ENCODE measurements at places on chromosomes 5 and 9.

- no peaks in the 10 kb centered on the region for H3K36me3 ChIP-seq
- no peak overlapping the region for H3K27ac ChIP-seq
- no peak overlapping the region for H3K4me3 ChIP-seq
- peaks cover 26% of the 10 kb centered on the region for H3K27me3 ChIP-seq
- DNase-seq, result no peak
Observed at GRCh38 chr5:176792655-176793342, 17.6 kb upstream of the UNC5A start.

- DNase-seq, result no peak
- no peaks in the 10 kb centered on the region for H3K36me3 ChIP-seq
- H3K27ac ChIP-seq, result no peak overlapping the region
- no peaks in the 10 kb centered on the region for H3K27me3 ChIP-seq
- no peak overlapping the region for H3K4me3 ChIP-seq
Observed at GRCh38 chr9:117028103-117028858, 341.2 kb downstream of the TRIM32 start.

DNA sequence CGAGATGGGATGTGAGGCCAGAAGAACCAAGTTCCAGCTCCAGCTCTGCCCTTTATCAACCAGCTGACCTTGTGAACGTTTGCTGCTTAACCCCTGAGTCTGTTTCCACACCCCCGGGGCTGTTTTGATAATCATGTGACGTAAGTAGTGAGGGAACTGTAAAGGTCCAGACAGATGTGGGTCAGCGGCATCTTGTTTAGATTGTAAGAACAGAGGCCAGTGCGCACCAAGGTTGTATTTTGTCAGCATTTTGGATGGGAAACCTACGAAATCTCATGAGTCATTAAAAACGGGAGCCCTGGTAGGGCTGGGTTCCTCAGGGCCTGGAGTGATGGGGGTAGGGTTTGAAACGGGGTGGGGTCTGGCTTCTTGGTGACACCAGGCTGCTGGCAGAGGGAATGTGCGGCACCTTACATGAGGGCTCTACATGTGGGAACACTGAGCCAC lies 13.8 kb upstream of the COL15A1 start:
- H3K36me3 ChIP-seq, result no peaks in the 10 kb centered on the region
- no peaks in the 10 kb centered on the region for H3K4me1 ChIP-seq
- H3K4me3 ChIP-seq, result no peak overlapping the region
- peaks cover 17% of the 10 kb centered on the region for H3K27me3 ChIP-seq
- DNase-seq, result no peak

GRCh38 chr9:93776256-93776655 lies 178.9 kb downstream of the BARX1 start:
- DNase-seq, result no peak
- no peak overlapping the region for H3K27ac ChIP-seq
- H3K4me1 ChIP-seq, result no peaks in the 10 kb centered on the region

- H3K27ac ChIP-seq, result no peak overlapping the region
- H3K36me3 ChIP-seq, result no peaks in the 10 kb centered on the region
- no peak overlapping the region for H3K4me3 ChIP-seq
- no peak for DNase-seq
- H3K4me1 ChIP-seq, result no peaks in the 10 kb centered on the region
Observed at GRCh38 chr9:107158321-107158720, 124.8 kb upstream of the RAD23B start.

DNA sequence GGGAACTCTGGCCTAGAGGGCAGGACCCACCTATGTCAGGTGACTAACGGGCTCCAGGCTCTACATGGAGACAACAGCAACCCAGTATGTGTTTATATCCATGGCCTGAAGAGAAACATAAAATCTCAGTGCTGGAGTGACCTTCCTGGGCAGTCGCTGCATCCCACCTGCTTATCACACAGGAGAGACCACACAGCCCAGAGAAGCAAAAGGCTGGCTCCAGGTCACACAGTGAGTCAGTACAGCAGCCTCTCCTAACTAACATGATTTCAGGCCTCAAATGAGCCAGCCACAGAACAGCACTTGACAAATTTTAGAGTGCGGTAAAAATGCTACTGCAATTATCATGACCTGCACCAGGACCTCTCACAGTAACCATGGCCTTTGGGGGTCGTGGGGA lies 54.0 kb upstream of the TGFBR1 start:
- no peak for DNase-seq
- no peak overlapping the region for H3K27ac ChIP-seq
- H3K4me3 ChIP-seq, result no peak overlapping the region
- H3K27me3 ChIP-seq, result no peaks in the 10 kb centered on the region
- peaks cover 5% of the 10 kb centered on the region for H3K36me3 ChIP-seq

DNA sequence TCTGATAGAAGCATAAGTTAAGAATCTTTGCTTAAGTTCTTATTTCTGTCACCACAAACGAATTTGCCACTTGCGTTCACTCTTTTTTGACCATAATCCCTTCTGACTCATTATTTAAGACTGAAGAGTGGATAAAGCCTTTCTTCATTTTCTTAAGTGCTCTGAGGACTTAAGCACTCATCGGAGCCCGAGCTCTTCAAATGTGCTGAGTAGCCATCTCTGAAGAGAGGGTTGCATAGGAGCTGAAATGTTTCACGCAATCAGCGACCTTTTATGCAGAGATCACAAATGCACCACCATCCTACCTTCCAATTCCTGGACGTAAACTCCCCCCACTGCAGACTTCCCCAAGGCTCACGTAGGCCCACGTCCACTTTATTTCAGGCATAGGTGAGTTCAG lies 699.2 kb downstream of the IRX1 start:
- no peaks in the 10 kb centered on the region for H3K36me3 ChIP-seq
- no peak overlapping the region for H3K4me3 ChIP-seq

- peaks cover under 1% of the 10 kb centered on the region for H3K36me3 ChIP-seq
- DNase-seq, result no peak
- H3K4me3 ChIP-seq, result no peak overlapping the region
- H3K27ac ChIP-seq, result no peak overlapping the region
- H3K27me3 ChIP-seq, result peaks cover 5% of the 10 kb centered on the region
- peaks cover 4% of the 10 kb centered on the region for H3K4me1 ChIP-seq
Observed at GRCh38 chr9:5893134-5893505, 2.4 kb downstream of the MLANA start.

GRCh38 chr5:66807743-66808142 lies 211.6 kb downstream of the MAST4 start:
- no peak overlapping the region for H3K4me3 ChIP-seq
- H3K27me3 ChIP-seq, result peaks cover 41% of the 10 kb centered on the region
- no peak for DNase-seq
- no peak overlapping the region for H3K27ac ChIP-seq

GRCh38 chr5:98330871-98331270 lies 442.6 kb upstream of the RGMB start:
- DNase-seq, result no peak
- H3K27me3 ChIP-seq, result no peaks in the 10 kb centered on the region
- H3K36me3 ChIP-seq, result no peaks in the 10 kb centered on the region
- H3K27ac ChIP-seq, result no peak overlapping the region
- no peaks in the 10 kb centered on the region for H3K4me1 ChIP-seq

- no peak overlapping the region for H3K4me3 ChIP-seq
- no peaks in the 10 kb centered on the region for H3K4me1 ChIP-seq
- no peak overlapping the region for H3K27ac ChIP-seq
- H3K36me3 ChIP-seq, result no peaks in the 10 kb centered on the region
- H3K27me3 ChIP-seq, result no peaks in the 10 kb centered on the region
- DNase-seq, result no peak
Observed at GRCh38 chr9:13110766-13111417, 168.6 kb downstream of the MPDZ start.

GRCh38 chr9:127347831-127348776 lies 48.9 kb upstream of the SLC2A8 start:
- H3K4me3 ChIP-seq, result no peak overlapping the region
- H3K36me3 ChIP-seq, result no peaks in the 10 kb centered on the region
- peaks cover 24% of the 10 kb centered on the region for H3K27me3 ChIP-seq
- no peaks in the 10 kb centered on the region for H3K4me1 ChIP-seq
- no peak for DNase-seq

GRCh38 chr5:115461506-115462290 lies 82.9 kb downstream of the FEM1C start:
- no peaks in the 10 kb centered on the region for H3K36me3 ChIP-seq
- H3K27me3 ChIP-seq, result peaks cover 34% of the 10 kb centered on the region
- peak; percentile 70 for DNase-seq
- H3K4me1 ChIP-seq, result peaks cover 4% of the 10 kb centered on the region

- H3K36me3 ChIP-seq, result no peaks in the 10 kb centered on the region
- H3K4me1 ChIP-seq, result peaks cover 14% of the 10 kb centered on the region
- H3K4me3 ChIP-seq, result no peak overlapping the region
- no peak for DNase-seq
- no peak overlapping the region for H3K27ac ChIP-seq
- H3K27me3 ChIP-seq, result peaks cover 28% of the 10 kb centered on the region
Observed at GRCh38 chr5:100654895-100655294, 119.7 kb downstream of the FAM174A start.

GRCh38 chr9:116733010-116733641 lies 46.0 kb downstream of the TRIM32 start:
- no peak overlapping the region for H3K27ac ChIP-seq
- H3K36me3 ChIP-seq, result no peaks in the 10 kb centered on the region
- no peak overlapping the region for H3K4me3 ChIP-seq
- no peaks in the 10 kb centered on the region for H3K27me3 ChIP-seq
- no peak for DNase-seq
- H3K4me1 ChIP-seq, result no peaks in the 10 kb centered on the region

DNA sequence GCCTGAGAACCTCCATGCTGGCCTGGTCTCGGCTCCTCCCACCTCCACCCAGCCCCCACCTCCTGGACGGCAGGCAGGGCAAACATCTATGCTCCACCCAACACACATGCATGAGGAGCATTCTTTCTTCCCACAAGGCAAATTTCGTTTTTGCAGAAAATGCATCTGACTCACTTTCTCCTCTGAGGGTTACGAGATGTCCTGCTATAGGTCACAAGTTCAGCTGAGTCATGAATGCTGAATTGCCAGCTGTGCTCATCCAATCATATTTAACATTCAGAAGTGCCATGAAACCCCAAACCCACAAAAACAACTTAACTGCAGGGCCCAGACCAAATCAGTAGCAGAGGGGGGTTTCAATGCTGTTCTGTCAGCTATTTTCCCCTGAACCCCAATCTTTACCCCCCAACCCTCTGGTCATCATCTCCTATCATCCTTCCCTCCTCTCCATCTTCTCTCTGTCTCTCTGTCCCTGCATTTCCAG lies 39.0 kb upstream of the OSMR start:
- peaks cover 6% of the 10 kb centered on the region for H3K4me1 ChIP-seq
- H3K27me3 ChIP-seq, result peaks cover 2% of the 10 kb centered on the region
- no peak overlapping the region for H3K4me3 ChIP-seq
- peak; percentile 31 for DNase-seq

- H3K27me3 ChIP-seq, result peaks cover 45% of the 10 kb centered on the region
- no peak overlapping the region for H3K4me3 ChIP-seq
- H3K4me1 ChIP-seq, result no peaks in the 10 kb centered on the region
Observed at GRCh38 chr5:113255579-113256386, 179.0 kb downstream of the TSSK1B start.

GRCh38 chr9:137301081-137301947 lies 757 bp downstream of the NRARP start:
- H3K27ac ChIP-seq, result no peak overlapping the region
- H3K27me3 ChIP-seq, result peaks cover 36% of the 10 kb centered on the region
- peak; percentile 39 for DNase-seq
- peak overlapping the region; percentile 65 for H3K4me3 ChIP-seq
- H3K36me3 ChIP-seq, result no peaks in the 10 kb centered on the region

- no peak for DNase-seq
- H3K4me1 ChIP-seq, result peaks cover 14% of the 10 kb centered on the region
- H3K27me3 ChIP-seq, result peaks cover 5% of the 10 kb centered on the region
- no peak overlapping the region for H3K27ac ChIP-seq
- H3K36me3 ChIP-seq, result no peaks in the 10 kb centered on the region
Observed at GRCh38 chr9:90103771-90104170, 499.0 kb downstream of the GADD45G start.

GRCh38 chr5:133354323-133355185 lies 257.8 kb downstream of the FSTL4 start:
- no peak overlapping the region for H3K4me3 ChIP-seq
- H3K36me3 ChIP-seq, result no peaks in the 10 kb centered on the region
- no peak overlapping the region for H3K27ac ChIP-seq

- no peak overlapping the region for H3K27ac ChIP-seq
- DNase-seq, result no peak
- no peak overlapping the region for H3K4me3 ChIP-seq
- H3K27me3 ChIP-seq, result no peaks in the 10 kb centered on the region
- no peaks in the 10 kb centered on the region for H3K4me1 ChIP-seq
Observed at GRCh38 chr5:173928871-173929574, 40.9 kb downstream of the CPEB4 start.

- H3K4me1 ChIP-seq, result no peaks in the 10 kb centered on the region
- no peak overlapping the region for H3K27ac ChIP-seq
- H3K27me3 ChIP-seq, result peaks cover 8% of the 10 kb centered on the region
Observed at GRCh38 chr5:16431490-16431889, 34.1 kb downstream of the ZNF622 start.

DNA sequence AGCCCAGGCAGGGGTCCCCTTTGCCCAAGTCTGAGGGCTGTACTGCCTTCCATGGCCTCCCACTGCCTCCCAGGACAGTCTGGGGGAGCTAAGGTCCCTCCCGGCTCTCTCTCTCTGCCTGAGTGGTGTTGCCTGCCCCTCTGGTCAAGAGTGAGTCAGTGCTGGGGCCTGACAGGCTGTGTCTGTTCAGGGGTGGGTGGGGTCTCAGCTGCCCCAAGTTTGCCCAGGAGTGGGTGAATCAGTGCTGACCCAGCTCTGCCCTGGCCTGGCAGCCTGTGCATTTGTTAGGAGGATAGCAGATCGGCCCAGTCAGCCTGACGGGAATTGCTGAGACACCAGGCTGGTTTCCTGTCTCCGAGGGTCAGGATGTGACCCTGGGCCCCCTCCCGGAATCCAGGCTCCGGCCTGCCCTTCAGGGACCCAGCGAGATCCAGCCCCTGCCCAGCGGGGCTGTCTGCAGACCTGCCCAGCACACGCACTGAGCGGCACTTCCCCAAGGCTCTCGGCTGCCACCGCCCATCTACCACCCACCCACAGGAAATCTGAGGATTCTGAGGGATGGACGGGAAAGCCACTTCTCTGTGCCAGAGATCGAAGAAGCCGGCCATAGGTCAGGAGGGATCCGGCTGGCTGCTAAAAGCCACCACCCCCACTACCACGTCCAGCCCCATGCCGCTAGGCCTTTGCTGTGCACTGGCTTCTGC lies 15.9 kb downstream of the ENG start:
- H3K36me3 ChIP-seq, result no peaks in the 10 kb centered on the region
- H3K4me3 ChIP-seq, result no peak overlapping the region
- H3K4me1 ChIP-seq, result no peaks in the 10 kb centered on the region
- H3K27ac ChIP-seq, result no peak overlapping the region
- H3K27me3 ChIP-seq, result no peaks in the 10 kb centered on the region

GRCh38 chr5:157761690-157762621 lies 18.4 kb downstream of the LSM11 start:
- no peak overlapping the region for H3K27ac ChIP-seq
- H3K4me3 ChIP-seq, result no peak overlapping the region
- DNase-seq, result peak; percentile 11
- H3K4me1 ChIP-seq, result peaks cover 13% of the 10 kb centered on the region
- peaks cover 1% of the 10 kb centered on the region for H3K27me3 ChIP-seq

- peaks cover 7% of the 10 kb centered on the region for H3K27me3 ChIP-seq
- H3K4me3 ChIP-seq, result no peak overlapping the region
- no peaks in the 10 kb centered on the region for H3K4me1 ChIP-seq
- no peak overlapping the region for H3K27ac ChIP-seq
- no peak for DNase-seq
- no peaks in the 10 kb centered on the region for H3K36me3 ChIP-seq
Observed at GRCh38 chr9:98359569-98359968, 104.1 kb upstream of the TBC1D2 start.

GRCh38 chr5:163360656-163361055 lies 76.7 kb upstream of the CCNG1 start:
- H3K36me3 ChIP-seq, result no peaks in the 10 kb centered on the region
- peaks cover 1% of the 10 kb centered on the region for H3K4me1 ChIP-seq
- H3K27me3 ChIP-seq, result no peaks in the 10 kb centered on the region
- H3K4me3 ChIP-seq, result no peak overlapping the region
- no peak overlapping the region for H3K27ac ChIP-seq

- H3K4me3 ChIP-seq, result no peak overlapping the region
- H3K27me3 ChIP-seq, result peaks cover 7% of the 10 kb centered on the region
- no peaks in the 10 kb centered on the region for H3K36me3 ChIP-seq
Observed at GRCh38 chr9:128054087-128054486, 13.0 kb downstream of the NAIF1 start.

All from T-helper 2 cell treated with Interferon-gamma antibody and Interleukin-4, amounts not matched to agents 5 μg/mL and 100 μg/mL, for 36 hours (primary cell).